ENCODE measurements at places on chromosomes 11 and 22.

DNA sequence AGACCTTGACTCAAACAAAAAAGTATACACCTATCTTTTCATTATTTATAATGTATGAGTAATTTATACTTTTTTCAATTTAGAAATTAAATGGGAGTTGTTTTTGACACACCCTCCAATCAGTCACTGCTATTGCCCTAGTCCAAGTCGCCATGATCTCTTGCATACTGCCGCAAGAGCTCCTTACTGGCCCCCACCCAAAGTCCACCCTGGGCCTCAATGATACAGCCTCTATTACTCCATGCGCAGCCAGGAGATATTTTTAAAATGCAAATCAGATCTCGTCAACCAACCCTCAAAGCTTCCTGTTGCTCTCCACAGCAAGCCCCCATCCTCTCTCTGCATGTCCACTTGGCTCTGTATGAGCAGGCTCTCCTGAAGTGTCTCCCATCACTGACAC, 12.8 kb upstream of the LMO1 start:
- H3K4me3 ChIP-seq: peak overlapping the region; percentile 3
- H3K27me3 ChIP-seq: no peaks in the 10 kb centered on the region
- peak overlapping the region; percentile 73 for H3K27ac ChIP-seq
- peaks cover 9% of the 10 kb centered on the region for H3K4me1 ChIP-seq
- DNase-seq: peak; percentile 40

- peak overlapping the region; percentile 49 for H3K4me3 ChIP-seq
- no peak overlapping the region for H3K27ac ChIP-seq
- peaks cover 20% of the 10 kb centered on the region for H3K36me3 ChIP-seq
- H3K27me3 ChIP-seq: peaks cover 22% of the 10 kb centered on the region
Observed at GRCh38 chr22:37817705-37818408, 5.3 kb upstream of the GALR3 start.

DNA sequence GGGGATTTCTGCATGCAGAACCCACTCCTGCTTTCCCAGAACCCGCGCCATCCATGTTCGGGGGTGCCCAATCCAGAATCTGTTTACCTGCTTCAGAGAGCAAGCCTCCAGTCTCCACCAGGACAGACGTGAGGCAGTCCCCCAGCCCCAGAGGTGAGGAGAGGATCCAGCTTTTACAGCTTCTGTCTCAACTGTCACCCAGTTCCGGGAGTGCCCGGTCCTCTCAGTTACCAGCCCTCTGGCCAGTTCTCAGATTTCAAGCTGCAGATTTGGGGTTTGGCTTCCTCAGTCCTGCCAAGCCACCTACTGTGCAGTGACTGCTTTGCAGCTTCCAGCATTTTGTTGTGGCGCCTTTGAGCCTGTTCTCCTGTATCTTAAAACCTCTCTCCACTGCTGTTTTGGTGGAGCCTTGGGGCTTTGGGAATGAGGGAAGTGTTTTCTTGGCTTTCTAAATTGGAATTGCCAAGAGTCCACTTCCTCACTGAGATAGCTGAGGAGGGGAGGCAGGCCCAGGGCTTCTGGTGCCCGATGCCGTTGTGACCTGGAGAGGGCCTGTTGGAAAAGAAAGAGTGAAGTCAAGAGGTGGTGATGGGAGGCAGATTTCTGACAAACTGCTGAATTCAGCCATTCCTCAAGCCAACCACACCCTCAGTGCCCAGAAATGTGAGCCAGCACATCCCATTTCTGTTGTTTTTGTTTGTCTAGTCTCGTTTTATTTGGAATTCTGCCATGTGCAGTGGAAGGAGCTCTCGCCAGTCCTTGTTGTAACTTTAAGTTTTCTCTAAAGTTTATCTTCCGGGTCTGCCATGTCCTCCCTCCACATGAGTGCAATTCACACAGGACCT, 513.4 kb downstream of the TBC1D22A start:
- H3K27ac ChIP-seq: no peak overlapping the region
- peaks cover 2% of the 10 kb centered on the region for H3K4me1 ChIP-seq
- H3K36me3 ChIP-seq: no peaks in the 10 kb centered on the region

GRCh38 chr11:113396690-113397089, 9.1 kb downstream of the ANKK1 start:
- H3K27me3 ChIP-seq: no peaks in the 10 kb centered on the region
- H3K27ac ChIP-seq: no peak overlapping the region
- H3K4me1 ChIP-seq: peaks cover 7% of the 10 kb centered on the region
- no peak for DNase-seq
- no peaks in the 10 kb centered on the region for H3K36me3 ChIP-seq

GRCh38 chr11:34149274-34149673, 43.8 kb downstream of the NAT10 start:
- H3K27me3 ChIP-seq: no peaks in the 10 kb centered on the region
- peaks cover 76% of the 10 kb centered on the region for H3K36me3 ChIP-seq
- no peak overlapping the region for H3K4me3 ChIP-seq
- H3K27ac ChIP-seq: no peak overlapping the region

GRCh38 chr11:6404342-6405051, 14.2 kb downstream of the SMPD1 start:
- H3K27ac ChIP-seq: no peak overlapping the region
- H3K36me3 ChIP-seq: peaks cover 28% of the 10 kb centered on the region
- H3K4me3 ChIP-seq: no peak overlapping the region
- no peak for DNase-seq

DNA sequence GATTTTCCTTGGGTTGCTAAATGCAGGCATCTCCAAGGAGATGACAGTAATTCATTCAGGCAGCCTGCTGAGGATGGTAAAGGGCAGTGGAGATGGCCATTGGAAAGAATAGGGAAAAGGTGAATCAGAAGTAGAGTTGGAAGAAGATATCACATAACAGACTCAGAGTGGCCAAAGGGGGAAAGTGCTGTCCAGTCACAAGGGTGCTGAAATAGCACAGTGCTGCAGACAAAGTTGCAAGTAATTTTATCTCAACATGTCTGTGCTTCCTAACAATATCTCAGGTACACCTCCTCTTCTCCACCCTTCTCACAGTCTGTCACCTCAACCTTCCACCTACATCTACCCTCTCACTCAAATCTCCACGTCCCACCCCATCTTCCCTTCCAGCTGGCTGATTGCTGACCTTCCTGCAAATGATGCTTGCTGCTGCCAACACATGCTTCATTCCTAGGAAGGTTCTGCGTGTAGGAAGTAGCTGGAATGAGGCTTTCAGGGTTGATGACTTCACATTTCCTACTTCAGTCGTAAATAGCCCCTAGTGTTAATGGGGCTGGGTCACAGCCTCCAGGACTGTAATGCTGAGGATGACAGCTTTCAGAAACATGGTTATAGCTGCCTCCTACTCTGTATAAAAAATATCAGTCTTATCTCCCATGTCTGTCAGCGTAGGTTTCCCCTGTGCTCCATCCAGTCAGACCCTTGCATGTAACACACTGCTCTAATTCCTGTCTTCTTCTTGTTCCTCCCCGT, 123.9 kb downstream of the CTNND1 start:
- no peaks in the 10 kb centered on the region for H3K27me3 ChIP-seq
- H3K4me3 ChIP-seq: no peak overlapping the region
- H3K27ac ChIP-seq: no peak overlapping the region
- DNase-seq: no peak

DNA sequence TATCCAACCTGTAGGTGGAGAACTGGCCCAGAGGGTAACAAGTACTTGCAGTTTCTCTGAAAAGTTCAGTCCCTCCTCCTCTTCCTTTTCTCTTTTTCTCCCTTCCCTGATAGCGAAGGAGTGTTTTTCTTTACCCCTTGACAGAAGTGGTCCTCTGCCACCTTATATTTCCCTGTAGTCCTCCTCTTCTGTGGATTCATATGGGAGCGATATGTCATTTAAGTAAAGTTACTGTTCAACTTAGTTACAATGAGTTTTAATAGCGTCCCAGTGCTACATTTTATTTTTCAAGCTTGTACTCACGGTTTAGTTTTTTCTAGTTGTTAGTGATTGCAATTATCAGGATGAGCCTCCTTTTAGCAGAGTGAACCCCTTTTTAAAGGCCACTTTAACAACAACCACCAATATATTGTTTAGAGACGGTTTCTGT, 1.4 kb downstream of the PCF11 start:
- H3K4me3 ChIP-seq: peak overlapping the region; percentile 93
- H3K4me1 ChIP-seq: peaks cover 35% of the 10 kb centered on the region
- H3K36me3 ChIP-seq: no peaks in the 10 kb centered on the region
- DNase-seq: no peak
- H3K27me3 ChIP-seq: no peaks in the 10 kb centered on the region
- H3K27ac ChIP-seq: peak overlapping the region; percentile 100

GRCh38 chr11:8720352-8720751, 37.8 kb downstream of the RPL27A start:
- H3K27ac ChIP-seq: peak overlapping the region; percentile 81
- H3K4me3 ChIP-seq: no peak overlapping the region
- no peak for DNase-seq
- no peaks in the 10 kb centered on the region for H3K27me3 ChIP-seq

GRCh38 chr22:26393929-26394328, 35.1 kb upstream of the ASPHD2 start:
- DNase-seq: no peak
- no peak overlapping the region for H3K27ac ChIP-seq
- H3K4me1 ChIP-seq: no peaks in the 10 kb centered on the region
- peaks cover 8% of the 10 kb centered on the region for H3K27me3 ChIP-seq
- no peaks in the 10 kb centered on the region for H3K36me3 ChIP-seq

- no peaks in the 10 kb centered on the region for H3K27me3 ChIP-seq
- H3K27ac ChIP-seq: no peak overlapping the region
- peaks cover 8% of the 10 kb centered on the region for H3K4me1 ChIP-seq
Observed at GRCh38 chr11:130131961-130132850, 27.4 kb upstream of the ST14 start.

- H3K4me1 ChIP-seq: no peaks in the 10 kb centered on the region
- H3K36me3 ChIP-seq: peaks cover 60% of the 10 kb centered on the region
- H3K27me3 ChIP-seq: no peaks in the 10 kb centered on the region
- DNase-seq: no peak
- H3K27ac ChIP-seq: no peak overlapping the region
Observed at GRCh38 chr11:66230156-66230555, 38.3 kb upstream of the RAB1B start.

DNA sequence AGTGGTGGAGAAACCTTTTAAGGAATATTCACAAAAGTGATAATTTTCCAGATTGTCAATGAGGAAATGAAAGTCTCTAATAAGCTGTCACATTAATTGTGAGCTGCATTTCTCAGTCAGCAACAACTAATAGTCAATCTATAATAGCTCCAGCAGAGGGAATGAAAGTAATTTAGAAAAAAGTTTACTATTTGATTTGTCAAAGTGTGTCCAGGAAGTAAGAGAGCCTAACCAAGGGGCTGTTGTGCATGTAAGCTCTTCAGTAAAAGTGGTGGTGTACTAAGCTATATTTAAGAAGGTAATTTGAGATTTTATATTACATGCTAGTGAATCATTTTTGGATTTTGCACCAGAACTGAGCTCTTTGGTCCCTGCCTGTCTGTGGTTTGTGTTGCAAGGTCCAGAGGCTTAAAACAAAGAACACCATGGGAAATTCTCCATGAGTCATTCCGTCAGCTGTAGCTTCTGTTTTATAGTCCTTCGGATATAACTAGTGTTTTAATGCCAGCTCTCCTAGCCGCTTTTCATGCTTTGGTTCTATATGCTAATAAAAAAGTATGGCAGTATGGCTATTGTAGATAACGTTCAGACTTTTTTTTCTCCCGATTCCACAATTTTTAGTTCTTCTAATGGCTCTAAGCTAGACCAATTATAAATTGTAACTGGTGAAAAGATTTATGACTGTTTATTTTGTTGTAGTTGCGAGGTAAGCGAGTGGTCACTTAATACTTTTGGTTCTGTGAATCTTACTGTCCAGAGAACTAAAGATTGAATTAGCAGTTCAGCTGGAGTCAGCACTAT, 64.6 kb downstream of the ARHGEF12 start:
- peaks cover 42% of the 10 kb centered on the region for H3K4me1 ChIP-seq
- peak overlapping the region; percentile 15 for H3K27ac ChIP-seq
- H3K27me3 ChIP-seq: no peaks in the 10 kb centered on the region
- H3K36me3 ChIP-seq: no peaks in the 10 kb centered on the region
- H3K4me3 ChIP-seq: peak overlapping the region; percentile 17

- H3K4me3 ChIP-seq: no peak overlapping the region
- peaks cover 56% of the 10 kb centered on the region for H3K4me1 ChIP-seq
- H3K36me3 ChIP-seq: no peaks in the 10 kb centered on the region
- no peak for DNase-seq
Observed at GRCh38 chr11:95337972-95338429, 107.0 kb upstream of the SESN3 start.

- no peak for DNase-seq
- no peaks in the 10 kb centered on the region for H3K4me1 ChIP-seq
- no peaks in the 10 kb centered on the region for H3K27me3 ChIP-seq
Observed at GRCh38 chr11:21810650-21811049, 382.2 kb upstream of the ANO5 start.

GRCh38 chr11:9617940-9618339, 44.5 kb downstream of the WEE1 start:
- no peaks in the 10 kb centered on the region for H3K36me3 ChIP-seq
- no peak overlapping the region for H3K4me3 ChIP-seq
- H3K27me3 ChIP-seq: no peaks in the 10 kb centered on the region

DNA sequence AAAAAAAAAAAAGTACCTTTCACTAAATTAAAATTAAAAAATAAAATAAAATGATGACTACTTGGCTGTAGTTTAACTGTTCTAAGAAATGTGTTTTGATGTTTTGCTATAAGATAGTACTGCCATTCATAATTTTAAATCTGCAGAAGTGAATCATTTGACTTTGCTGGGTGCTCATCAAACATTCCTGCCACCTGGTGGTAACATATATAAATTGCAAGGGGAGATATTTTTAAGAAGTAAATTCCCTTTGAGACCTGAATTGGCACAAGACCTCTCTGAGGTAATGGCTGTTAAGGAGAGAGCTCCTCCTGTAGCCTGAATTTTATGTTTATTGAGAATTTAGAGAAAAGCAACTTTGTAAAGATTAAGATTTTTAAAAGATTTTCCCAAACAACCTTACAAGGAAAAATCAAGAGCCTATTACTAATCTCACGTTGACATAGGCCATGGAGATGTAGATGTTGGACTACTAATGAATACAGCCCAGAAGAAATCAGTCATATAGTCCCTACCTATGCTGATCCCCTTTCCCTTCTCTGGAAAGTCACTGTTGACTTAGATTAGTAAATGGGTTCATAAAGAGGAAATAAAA, 11.9 kb upstream of the NARS2 start:
- DNase-seq: no peak
- no peak overlapping the region for H3K27ac ChIP-seq
- no peaks in the 10 kb centered on the region for H3K4me1 ChIP-seq
- no peaks in the 10 kb centered on the region for H3K27me3 ChIP-seq
- no peaks in the 10 kb centered on the region for H3K36me3 ChIP-seq
- H3K4me3 ChIP-seq: no peak overlapping the region

- DNase-seq: no peak
- no peak overlapping the region for H3K4me3 ChIP-seq
Observed at GRCh38 chr11:33362051-33362910, 105.1 kb downstream of the HIPK3 start.
